Occipital lobe (tissue), 3 donors: ENCODE measurements at places on chromosomes 3 and 15.

GRCh38 chr3:72756900-72757299 lies 91.3 kb downstream of the SHQ1 start:
- DNase-seq: no peak

DNA sequence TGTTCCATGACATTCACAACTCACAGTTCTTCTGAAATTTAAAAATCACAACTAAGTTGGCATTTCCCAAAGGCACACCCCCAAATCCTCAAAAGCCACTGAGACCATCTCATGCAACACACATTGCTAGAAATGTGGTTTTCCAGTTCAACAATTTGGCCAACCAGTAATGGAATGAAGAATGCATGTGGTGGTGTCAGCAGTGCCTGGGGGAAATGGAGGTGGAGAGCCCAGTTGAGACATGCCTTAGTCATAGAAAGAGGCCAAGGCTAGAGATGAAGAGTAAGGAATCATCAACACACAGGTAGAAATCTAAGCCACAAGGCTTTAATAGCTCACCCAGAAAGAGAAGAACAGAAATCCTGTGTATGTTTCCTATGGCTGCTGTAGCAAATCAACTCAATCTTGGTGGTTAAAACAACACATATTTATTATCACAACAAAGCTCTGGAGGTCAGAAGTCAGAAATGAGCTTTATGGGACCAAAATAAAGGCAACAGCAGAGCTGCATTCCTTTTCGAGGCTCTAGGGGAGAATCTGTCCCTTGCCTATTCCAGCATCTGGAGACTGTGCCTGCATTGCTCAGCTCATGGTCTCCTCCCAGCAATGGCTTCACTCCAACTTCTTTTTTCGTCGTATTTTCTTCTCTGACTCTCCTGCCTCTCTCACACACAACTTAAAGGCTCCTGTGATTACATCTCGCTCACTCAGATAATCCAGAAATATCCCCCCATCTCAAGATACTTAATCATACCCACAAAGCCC lies 54.0 kb downstream of the SNTN start:
- DNase-seq: no peak

DNA sequence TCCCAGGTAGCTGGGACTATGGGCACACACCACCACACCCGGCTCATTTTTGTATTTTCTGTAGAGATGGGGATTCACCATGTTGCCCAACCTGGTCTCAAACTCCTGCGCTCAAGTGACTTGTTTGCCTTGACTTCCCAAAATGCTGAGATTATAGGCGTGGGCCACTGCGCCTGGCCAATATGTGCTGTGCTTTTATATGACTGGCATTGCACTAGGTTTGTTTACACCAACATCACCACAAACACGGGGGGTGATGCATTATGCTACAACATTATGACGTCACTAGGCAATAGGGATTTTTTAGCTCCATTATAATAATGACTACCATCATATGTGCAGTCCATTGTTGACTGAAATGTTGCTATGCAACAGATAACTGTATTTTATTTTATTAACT lies 6.9 kb downstream of the APH1B start:
- no peak for DNase-seq

GRCh38 chr3:141881702-141882101 lies 5.3 kb downstream of the ATP1B3 start:
- no peak for DNase-seq

- no peak for DNase-seq
These were observed 504.0 kb upstream of the TGFBR2 start for GRCh38 chr3:30102356-30102755.

GRCh38 chr3:30098653-30099455 lies 507.5 kb upstream of the TGFBR2 start:
- no peak for DNase-seq

DNA sequence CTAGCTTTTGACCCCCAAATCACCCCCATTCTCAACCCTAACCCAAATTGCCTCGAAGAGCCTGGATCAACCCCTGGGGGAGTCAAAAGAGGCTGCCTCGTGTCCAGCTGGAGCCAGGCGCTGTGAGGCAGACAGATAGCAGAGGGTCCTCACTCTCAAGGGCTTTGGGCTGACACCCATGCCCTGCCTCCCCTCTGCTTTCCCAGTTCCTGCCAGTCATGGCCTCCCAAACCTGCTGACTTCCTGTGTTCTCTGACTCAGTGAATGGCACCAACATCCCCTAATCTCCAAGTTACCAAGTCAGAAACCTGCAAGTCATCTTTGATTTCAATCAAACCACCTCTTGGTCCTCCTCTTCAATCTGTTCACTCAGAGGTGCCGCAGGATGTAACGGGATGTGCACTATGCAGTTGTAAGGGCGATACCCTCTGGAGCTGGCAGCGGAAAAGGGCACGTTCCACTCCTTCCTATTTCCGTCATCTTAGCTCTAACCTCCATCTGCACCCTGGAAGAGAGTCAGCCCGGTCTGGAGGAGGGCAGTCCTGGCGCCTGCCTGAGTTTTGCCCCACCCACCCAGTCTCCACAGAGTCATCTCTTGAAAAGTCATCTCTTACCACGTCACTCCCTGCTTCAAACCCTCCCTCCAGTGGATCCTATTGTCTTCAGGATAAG lies 52.4 kb upstream of the FAM174B start:
- no peak for DNase-seq

GRCh38 chr15:81120069-81120468 lies 14.0 kb upstream of the CFAP161 start:
- no peak for DNase-seq

DNA sequence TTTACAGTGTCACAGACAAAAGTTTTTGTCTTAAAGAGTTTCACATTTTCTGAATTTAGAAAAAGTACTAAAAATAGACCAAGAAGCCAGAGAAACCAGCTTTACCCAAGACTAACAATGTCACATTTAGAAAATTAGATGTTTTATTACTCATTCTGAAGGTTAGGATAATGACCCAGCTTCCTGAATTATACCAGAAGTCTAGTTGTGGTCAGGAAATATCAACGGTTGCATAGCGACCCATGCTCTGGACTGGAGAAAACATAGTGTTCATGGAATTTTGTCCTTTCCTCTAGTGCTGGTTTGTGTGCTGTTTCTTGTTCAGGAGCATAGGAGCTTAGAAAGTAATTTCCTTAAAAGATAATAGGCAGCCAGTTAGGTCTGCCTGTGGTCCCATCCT lies 59.0 kb downstream of the DPPA2 start:
- DNase-seq: no peak

DNA sequence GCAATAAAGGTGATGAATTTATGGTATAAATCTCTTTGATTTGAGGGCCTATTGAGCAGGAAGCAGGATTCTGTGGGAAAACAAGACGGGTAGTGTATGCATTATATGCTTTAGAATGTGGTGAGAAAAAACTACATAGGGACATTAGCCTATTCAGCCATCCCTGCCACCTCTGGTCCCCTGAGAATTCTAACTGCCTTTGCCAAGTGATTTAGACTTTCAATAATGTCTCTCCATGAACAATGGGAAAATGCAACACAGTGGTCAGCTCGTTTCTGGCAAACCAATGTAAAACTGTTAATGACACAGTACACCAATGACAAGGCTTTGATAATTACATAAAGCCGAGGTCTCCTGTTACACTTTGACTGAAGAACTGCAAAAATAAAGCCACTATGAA lies 314.7 kb upstream of the CNTN4 start:
- no peak for DNase-seq

- no peak for DNase-seq
These were observed 227.0 kb downstream of the FMN1 start for GRCh38 chr15:32967521-32967920.

GRCh38 chr3:294581-294980 lies 98.0 kb downstream of the CHL1 start:
- DNase-seq: no peak
